Cortex of kidney (tissue), 1 donor: ENCODE measurements at places on chromosomes 5 and 9.

GRCh38 chr9:93129286-93129685, 4.8 kb downstream of the NINJ1 start:
- no peak for DNase-seq

DNA sequence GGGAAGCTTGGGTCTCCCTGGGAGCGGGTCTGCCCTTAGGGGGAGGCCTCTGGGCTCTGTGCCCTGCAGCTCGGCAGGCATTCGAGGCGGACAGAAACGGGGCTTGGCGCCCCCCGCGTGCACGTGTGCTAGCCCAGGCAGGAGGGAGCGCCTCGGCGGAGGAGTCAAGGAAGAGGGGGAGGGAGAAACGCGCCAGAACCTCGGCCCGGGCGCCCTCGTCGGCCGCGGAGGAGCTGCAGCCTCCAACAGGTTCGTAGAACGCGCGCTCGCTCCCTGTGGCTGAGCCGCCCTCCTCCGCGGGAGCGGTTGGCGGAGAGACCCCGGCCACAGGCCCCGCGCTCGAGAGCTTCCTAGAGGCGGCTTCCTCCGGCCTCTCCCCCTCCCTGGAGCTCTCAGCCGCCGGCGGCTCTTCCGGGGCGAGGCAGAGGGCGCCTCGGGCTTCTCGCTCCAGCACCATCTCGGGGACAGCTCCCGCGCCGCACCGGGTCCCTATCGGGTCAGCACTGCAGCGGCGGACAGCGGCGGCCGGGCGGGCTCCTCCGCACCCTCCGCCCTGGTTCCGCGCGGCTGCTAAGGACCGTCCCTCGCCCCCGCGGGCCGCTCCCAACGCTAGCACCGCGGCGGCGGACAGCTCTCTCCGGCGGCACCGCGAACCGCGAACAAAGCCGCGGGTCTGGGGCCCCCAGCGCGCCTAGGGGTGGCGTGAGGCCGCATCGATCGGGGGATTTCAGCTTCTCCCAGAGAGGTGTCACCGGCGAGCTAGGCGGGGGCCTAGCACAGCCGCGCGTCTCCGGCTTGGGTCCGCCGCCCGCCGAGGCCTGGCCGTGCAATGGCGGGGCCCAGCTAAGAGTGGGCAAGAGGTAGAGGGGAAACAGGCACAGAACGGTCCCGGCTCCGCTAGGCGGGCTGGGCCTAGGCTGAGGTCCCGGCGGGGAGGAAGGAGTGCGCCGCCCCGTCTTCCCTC, 74.6 kb upstream of the CPLX2 start:
- DNase-seq: peak; percentile 20

DNA sequence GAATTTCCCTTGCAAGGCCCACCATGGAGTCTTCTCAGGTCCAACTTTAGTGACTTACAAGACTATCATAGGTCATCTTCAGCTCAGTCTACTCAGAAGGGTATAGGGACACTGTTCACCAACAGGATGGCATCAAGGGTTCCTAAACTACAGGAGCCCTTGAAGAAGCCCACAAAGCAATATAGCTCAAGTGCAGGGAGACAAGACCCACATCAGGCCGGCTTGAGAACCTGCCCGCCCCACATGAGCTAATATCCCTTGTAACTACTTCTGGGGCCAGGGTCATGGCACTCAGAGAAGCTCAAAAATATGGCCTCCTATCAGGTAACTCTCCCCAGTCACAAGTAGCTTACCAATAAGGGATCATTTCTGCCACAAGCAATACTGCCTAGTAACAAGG, 249.9 kb downstream of the CDK5RAP2 start:
- DNase-seq: no peak

DNA sequence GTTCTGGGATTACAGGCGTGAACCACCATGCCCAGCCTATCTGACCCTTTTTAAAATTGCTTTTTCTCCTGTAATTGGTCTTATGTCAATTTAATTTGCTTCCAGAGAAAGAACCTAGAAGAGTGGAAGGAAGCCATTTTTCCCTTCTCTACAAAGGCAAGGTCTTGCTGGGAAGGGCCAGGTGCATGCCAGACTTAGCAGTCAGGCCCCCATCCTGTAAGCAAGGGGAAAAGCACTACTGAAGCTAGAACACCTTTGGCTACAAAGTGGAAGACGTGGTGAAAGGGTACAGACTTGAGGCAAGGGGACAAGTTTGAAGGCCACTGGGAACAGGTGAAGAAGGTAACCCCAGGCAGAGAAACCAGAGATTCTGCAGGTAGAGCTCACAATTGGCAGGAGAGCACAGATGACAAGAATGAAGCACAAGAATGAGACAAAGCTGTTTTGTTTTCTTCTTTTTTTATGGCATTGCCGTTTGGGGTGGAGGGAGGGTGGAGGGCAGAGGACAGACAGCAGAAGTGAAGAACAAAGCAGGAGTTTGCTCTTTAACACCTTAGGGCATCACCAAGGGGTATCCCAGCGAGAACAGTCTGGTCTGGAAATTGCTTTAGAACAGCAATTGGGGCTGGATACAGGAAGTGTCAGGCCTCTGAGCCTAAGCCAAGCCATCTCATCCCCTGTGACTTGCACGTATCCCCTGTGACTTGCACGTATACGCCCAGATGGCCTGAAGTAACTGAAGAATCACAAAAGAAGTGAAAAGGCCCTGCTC, 72.9 kb downstream of the SERINC5 start:
- no peak for DNase-seq

DNA sequence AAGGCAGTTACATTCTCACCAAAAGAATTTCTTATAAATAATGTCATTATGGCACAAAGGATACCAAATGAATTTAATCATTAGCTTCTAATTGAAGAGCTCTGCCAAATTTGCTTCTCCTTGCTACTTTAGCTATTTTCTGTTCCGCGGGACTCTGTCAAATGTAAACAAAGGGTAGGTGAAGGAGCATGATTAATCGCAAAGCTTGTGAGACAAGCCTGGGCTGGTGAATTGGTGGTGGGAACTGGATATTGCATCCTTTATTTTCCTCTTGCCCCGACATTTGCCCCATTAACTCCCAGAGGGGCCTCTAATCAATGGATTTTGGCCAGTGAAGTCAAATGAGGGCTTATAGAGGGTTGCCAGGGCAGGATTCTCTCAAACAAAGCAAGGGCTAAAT, 234.2 kb upstream of the RFX3 start:
- no peak for DNase-seq

DNA sequence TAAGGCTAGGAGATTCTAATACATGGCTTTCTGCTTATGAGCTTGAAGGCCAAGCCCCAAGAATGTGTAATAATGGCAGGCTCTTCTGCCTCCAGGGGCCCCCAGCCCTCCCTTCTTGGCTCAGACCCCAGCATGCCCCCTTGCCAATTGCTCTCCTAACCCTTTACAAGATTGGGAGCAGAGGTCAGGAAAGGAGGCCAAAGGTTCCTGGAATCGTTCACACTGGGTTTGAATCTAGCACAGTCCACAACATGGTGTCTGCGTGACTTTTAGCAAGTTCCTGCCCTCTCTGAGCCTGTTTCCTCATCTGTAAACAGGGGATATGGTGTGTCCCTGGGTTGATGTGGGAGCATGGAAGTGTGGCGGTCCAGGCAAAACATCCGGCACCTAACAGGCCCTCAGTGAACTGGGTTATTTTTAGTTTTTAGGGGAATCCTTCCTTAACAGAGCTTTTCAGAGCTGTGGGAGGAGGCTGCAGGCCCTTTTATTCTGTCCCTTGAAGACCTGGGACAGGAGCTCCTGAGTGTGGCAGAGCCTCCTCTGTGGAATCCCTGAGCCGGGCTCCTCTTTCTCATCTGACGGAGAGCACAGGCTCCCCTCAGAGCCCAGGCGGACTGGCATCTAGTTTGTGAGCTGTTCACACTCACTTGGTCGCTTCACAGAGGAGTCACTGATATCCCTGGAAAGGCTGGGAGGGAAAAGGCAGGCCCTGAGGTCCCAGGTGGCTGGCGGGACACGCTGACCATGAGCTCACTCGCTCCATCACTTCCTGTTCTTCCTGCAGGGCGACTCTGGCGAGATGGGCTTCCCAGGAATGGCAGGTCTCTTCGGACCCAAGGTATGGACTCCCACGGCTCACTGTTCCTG, 23.4 kb upstream of the ORM1 start:
- no peak for DNase-seq

- no peak for DNase-seq
Observed at GRCh38 chr5:121757753-121758152, 93.9 kb upstream of the FTMT start.

GRCh38 chr5:101284736-101285375, 381.8 kb upstream of the ST8SIA4 start:
- no peak for DNase-seq

DNA sequence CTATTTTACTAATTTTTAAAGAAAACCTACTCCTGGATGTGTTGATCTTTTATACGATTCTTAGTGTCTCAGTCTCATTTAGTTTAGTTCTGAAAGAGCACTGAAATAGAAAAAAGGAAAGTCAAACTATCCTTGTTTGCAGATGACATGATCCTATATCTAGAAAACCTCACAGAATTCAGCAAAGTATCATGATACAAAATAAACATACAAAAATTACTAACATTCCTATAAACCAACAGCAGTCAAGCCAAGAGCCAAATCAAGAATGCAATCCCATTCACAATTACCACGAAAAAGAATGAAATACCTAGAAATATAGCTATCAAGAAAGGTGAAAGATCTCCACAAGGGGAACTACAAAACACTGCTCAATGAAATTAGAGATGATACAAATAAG, 225.8 kb upstream of the CDH18 start:
- no peak for DNase-seq

DNA sequence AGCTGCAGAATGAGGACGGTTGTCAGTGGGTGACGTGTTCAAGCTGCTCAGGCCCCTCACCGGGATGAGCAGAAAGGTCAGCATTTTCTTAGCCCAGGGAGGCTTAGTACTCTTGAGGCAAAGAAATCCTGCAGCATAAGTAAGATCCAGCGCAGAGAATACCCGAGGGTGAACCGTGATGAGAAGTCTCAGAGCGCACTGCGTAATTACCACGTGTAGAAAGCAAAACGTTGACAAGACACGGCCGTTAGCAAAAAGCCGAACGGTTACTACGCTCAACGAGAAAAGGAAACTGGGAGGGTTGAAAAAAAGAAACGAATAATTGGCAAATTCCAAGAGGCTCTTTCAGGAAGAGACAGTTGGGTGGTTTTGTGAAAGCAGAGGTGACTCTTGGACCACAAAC, 104.0 kb downstream of the COL23A1 start:
- no peak for DNase-seq

DNA sequence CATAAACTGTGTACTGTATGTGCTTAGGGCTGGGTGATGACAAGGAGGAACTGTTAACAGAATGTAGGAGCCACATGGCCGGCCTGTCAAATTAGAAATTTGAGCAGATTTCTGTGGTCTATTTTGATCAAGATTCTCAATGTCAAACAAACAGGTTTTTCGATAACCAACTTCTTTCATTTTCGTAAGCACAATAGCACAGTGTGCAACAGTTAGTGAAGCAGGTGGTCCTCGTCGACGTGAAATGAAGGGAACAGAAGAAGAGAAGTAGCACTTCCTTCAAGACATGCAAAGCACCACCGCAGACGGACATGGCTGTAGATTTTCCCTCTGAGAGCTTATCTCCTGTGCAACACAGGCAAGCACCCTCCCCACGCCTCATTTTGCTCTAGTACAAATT, 252.1 kb downstream of the CRB2 start:
- no peak for DNase-seq
